ENCODE measurements at places on chromosomes 1 and 21. TPM values are rescaled to one million over a fixed set of nuclear protein-coding genes. Genes with fewer than 3 reads are reported as not detected.

HIVEP3 gene
- 9.8 TPM for polyA plus RNA-seq

MYBPH gene
- not detected for polyA plus RNA-seq

CCDC185 gene
- not detected for polyA plus RNA-seq

MAP10 gene
- 1.7 TPM for polyA plus RNA-seq

FALEC gene
- not detected for polyA plus RNA-seq

TRAPPC10 gene
- 74.7 TPM for polyA plus RNA-seq

REN gene
- not detected for polyA plus RNA-seq

LIPI gene
- not detected for polyA plus RNA-seq

FCRL4 gene
- polyA plus RNA-seq = not detected

DIRAS3 gene
- polyA plus RNA-seq = not detected

AQP10 gene
- not detected for polyA plus RNA-seq

CRYBG2 gene
- 1.3 TPM for polyA plus RNA-seq

IGSF21 gene
- not detected for polyA plus RNA-seq

ACBD6 gene
- 39.2 TPM for polyA plus RNA-seq

COA6 gene
- 41.0 TPM for polyA plus RNA-seq

GNPAT gene
- 33.6 TPM for polyA plus RNA-seq

ZZZ3 gene
- polyA plus RNA-seq = 12.8 TPM

C4BPA gene
- not detected for polyA plus RNA-seq

EFCAB7 gene
- 2.3 TPM for polyA plus RNA-seq

MAP3K21 gene
- polyA plus RNA-seq = 0.09 TPM

MTHFR gene
- 5.0 TPM for polyA plus RNA-seq

PRR9 gene
- polyA plus RNA-seq = not detected

TCHH gene
- polyA plus RNA-seq = not detected

GJA5 gene
- polyA plus RNA-seq = not detected

FYB2 gene
- not detected for polyA plus RNA-seq

HMGCS2 gene
- polyA plus RNA-seq = not detected

TTLL7 gene
- polyA plus RNA-seq = 1.9 TPM

SNX27 gene
- polyA plus RNA-seq = 4.4 TPM

FMN2 gene
- not detected for polyA plus RNA-seq

LEFTY1 gene
- not detected for polyA plus RNA-seq

MYBPHL gene
- not detected for polyA plus RNA-seq

MSH4 gene
- polyA plus RNA-seq = not detected

ERICH3 gene
- polyA plus RNA-seq = 0.18 TPM

IL12RB2 gene
- 68.1 TPM for polyA plus RNA-seq

FCRL2 gene
- not detected for polyA plus RNA-seq

ADAMTS1 gene
- 34.2 TPM for polyA plus RNA-seq

PRMT6 gene
- 19.8 TPM for polyA plus RNA-seq

SERTAD4 gene
- not detected for polyA plus RNA-seq

C1orf210 gene
- polyA plus RNA-seq = not detected

AADACL3 gene
- not detected for polyA plus RNA-seq

GPR37L1 gene
- 0.16 TPM for polyA plus RNA-seq

DCDC2B gene
- polyA plus RNA-seq = not detected

CFAP107 gene
- polyA plus RNA-seq = not detected

CD48 gene
- 229 TPM for polyA plus RNA-seq
